ENCODE measurements at places on chromosomes 3 and 15. TPM values are rescaled to one million over a fixed set of nuclear protein-coding genes. Genes with fewer than 3 reads are reported as not detected.

The NEK10 gene
- total RNA-seq: 4.3 TPM

DNA sequence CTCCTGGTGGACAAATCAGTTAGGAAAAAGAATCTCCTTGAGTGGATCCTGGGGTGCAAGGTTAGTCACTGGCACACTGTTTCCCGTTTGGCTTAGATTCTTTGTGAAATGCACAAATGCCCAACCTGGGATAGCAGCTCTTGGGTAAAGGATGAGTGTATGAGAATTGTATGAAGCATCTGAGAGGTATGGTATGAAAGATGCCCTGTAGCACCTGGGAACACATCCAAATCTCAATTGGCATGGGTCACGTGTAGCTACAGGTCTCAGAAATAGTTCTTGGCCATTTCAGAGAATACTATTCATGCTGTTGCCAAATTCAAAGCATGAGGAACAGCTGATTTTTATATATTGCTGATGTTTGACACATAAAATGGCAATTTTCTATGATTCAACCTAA lies 84.3 kb downstream of the KCNH8 start:
- DNase-seq: no peak
- no peak overlapping the region for H3K27ac ChIP-seq
- no peaks in the 10 kb centered on the region for H3K36me3 ChIP-seq
- H3K4me1 ChIP-seq: no peaks in the 10 kb centered on the region

DNA sequence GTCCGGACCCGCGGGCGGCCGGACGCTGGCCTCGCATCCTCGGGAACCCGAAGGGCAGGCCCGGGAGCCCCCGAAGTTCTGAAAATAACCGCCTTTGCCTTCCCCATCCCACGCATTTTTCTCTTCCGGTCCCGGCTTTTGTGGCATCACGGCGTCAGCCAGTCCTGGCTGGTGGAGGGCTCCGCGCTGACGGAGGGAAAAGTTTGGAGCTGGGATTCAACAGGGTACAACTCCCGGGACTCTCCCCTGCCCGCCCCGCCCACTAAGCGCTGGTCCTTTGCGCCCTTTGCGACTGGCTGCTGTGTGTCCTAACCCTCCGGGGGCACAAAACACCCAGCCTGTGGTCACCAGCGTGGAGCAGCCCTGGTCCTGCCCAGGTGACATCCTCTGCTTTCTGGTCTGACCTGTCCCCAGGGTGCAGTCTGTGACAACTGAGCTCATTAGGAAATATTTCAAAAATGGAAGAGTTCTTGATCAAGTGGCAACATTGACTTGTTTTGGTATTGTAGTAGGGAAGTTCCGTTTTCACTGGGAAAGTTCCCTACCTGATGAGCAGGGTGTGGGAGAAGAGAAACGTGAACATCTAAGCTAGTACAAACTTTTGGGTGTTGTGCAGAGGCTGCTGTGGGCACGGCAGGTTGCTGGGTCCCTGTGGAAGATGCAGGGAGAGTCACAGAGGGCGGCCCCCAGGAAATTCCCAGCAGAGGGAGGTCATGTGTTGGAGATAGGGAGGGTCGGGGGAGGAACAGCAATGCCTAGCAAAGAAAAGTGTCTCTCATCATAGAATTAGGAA lies 775 bp downstream of the ARNT2 start:
- H3K36me3 ChIP-seq: no peaks in the 10 kb centered on the region
- H3K27ac ChIP-seq: no peak overlapping the region
- no peak for DNase-seq
- no peak overlapping the region for H3K4me3 ChIP-seq
- H3K27me3 ChIP-seq: peaks cover 55% of the 10 kb centered on the region

DNA sequence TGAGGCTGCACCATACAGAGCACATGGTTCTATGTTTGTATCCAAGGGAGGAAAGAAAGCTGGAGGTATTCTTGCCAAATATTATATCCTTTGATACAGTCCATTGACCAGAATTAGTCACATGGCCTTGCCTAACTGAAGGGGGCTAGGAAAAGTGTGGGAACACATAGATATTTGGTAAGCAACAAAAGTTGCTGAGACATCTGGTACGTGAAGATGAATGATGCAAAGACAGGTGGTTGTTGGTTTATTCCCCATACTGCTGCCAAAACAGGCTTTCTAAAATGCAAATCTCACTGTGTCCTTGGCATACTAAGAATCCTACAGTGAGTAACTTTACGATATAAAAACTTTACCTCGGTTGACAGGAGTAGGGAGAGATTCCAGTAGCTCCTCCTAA lies 162.2 kb downstream of the VGLL3 start:
- no peak overlapping the region for H3K4me3 ChIP-seq
- H3K27ac ChIP-seq: no peak overlapping the region
- no peak for DNase-seq
- H3K36me3 ChIP-seq: no peaks in the 10 kb centered on the region
- no peaks in the 10 kb centered on the region for H3K4me1 ChIP-seq

- H3K27me3 ChIP-seq: no peaks in the 10 kb centered on the region
- no peaks in the 10 kb centered on the region for H3K36me3 ChIP-seq
- peak; percentile 92 for DNase-seq
- H3K4me3 ChIP-seq: no peak overlapping the region
- no peak overlapping the region for H3K27ac ChIP-seq
- H3K4me1 ChIP-seq: peaks cover 27% of the 10 kb centered on the region
Measured at GRCh38 chr15:66774001-66774814, 72.2 kb downstream of the SMAD6 start.

DNA sequence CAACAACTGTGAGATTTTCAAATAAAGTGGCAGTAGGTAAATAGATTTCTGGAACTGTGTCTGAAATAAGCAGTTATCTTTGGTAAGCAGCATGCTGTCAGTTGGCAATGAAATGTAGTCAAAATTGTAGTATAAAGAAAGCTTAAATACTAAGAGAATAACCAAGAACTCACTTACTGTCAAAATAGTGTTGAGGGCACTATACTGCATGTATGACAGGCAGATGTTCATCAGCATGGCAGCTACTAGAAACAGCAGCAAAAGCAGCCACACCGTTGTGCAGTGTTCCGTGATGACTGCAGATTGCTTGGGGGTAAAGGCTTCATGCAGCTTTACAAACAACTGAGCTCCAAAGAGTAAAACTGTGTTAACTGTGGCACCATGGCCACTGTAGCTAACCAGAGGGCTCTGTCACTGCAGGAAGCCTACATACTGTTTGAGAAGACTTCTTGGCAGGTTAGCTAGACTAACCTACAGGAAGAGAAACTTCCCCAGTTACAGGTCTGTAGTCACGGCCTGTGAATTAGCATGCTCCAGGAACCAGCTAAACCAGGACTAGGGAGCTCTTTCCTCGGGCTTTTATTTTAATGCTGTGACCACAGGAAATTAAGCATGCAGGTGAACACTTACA lies 459.7 kb downstream of the TBL1XR1 start:
- no peak for DNase-seq
- no peak overlapping the region for H3K27ac ChIP-seq
- H3K36me3 ChIP-seq: no peaks in the 10 kb centered on the region
- no peaks in the 10 kb centered on the region for H3K4me1 ChIP-seq
- no peaks in the 10 kb centered on the region for H3K27me3 ChIP-seq

DNA sequence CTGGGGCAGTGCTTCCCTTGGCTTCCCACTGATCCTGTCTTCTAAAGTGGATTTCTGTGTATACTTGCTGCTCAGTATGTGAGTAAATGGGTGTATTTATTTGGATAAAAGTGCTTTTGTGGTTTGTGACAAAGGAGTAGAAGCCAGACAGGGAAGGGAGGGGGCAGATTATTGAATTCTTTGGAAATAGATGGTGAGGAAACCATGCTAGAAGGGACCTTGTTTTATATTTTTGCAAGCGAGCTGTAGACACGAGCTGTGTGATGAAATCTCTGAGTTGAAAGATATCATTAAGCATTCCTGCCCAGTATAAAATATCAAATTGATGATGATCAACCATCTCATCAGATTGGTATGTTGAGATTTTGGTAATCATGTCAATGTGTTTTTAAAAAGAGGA lies 68.9 kb downstream of the DUT start:
- H3K27ac ChIP-seq: no peak overlapping the region
- no peak for DNase-seq
- H3K36me3 ChIP-seq: no peaks in the 10 kb centered on the region
- H3K4me3 ChIP-seq: no peak overlapping the region
- H3K4me1 ChIP-seq: no peaks in the 10 kb centered on the region
- H3K27me3 ChIP-seq: no peaks in the 10 kb centered on the region

DNA sequence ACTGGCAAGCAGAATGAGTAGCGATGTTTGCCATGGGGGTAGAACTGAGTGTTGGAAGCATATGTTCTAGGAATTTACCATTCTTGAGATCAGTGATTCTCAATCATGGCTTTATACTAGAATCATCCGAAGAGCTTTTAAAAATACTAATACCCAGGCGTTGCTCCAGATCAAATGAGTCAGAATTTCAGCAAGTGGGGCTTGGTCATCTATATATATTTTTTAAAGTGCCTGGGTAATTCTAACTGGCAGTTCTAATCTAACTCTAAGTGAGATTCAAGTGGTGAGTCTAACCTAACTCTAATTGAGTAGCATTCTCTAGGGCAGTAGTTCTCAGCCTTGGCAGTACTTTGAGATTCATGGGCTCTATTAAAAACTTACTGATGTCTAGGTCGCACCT lies 20.8 kb downstream of the TM4SF1 start:
- H3K4me1 ChIP-seq: no peaks in the 10 kb centered on the region
- H3K27ac ChIP-seq: no peak overlapping the region
- H3K27me3 ChIP-seq: no peaks in the 10 kb centered on the region
- no peak overlapping the region for H3K4me3 ChIP-seq

The CNTN4 gene
- total RNA-seq: not detected

The WWTR1 gene
- 73.5 TPM for total RNA-seq

DNA sequence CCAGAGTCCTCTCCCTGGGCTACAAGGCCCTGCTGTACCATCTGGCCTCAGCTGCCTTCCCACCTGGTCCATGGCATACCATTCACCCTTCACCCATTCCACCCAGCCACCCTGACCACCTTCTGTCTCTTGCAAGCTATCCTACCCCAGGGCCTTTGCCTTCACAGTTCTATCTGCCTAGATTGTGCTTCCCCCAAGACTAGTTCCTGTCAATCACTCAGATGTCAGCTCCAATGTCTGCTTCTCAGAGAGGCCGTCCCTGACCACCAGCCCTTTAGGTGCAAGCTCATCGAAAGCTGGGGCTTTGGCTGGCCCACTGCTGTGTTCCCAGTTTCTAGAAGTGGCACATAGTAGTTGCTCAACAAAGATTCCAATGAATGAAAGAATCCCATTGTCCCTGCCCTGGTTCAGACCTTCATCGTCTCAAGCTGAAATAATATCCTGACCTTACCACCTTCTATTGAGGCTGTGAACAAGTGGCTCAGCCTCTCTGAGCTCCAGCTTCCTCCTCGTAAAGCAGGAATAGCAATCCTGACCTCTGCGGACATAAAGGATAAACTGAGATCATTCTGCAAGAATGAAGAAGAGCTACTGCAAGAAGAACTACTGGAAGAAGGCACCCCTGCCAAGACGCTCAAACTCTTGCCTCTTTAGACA lies 15.8 kb downstream of the EFCAB12 start:
- H3K27me3 ChIP-seq: no peaks in the 10 kb centered on the region
- H3K27ac ChIP-seq: peak overlapping the region; percentile 45
- H3K36me3 ChIP-seq: no peaks in the 10 kb centered on the region
- H3K4me3 ChIP-seq: no peak overlapping the region
- H3K4me1 ChIP-seq: peaks cover 28% of the 10 kb centered on the region

GRCh38 chr3:111299192-111299615 lies 227.6 kb downstream of the NECTIN3 start:
- H3K27me3 ChIP-seq: no peaks in the 10 kb centered on the region
- no peak overlapping the region for H3K27ac ChIP-seq
- no peak overlapping the region for H3K4me3 ChIP-seq
- H3K4me1 ChIP-seq: no peaks in the 10 kb centered on the region

DNA sequence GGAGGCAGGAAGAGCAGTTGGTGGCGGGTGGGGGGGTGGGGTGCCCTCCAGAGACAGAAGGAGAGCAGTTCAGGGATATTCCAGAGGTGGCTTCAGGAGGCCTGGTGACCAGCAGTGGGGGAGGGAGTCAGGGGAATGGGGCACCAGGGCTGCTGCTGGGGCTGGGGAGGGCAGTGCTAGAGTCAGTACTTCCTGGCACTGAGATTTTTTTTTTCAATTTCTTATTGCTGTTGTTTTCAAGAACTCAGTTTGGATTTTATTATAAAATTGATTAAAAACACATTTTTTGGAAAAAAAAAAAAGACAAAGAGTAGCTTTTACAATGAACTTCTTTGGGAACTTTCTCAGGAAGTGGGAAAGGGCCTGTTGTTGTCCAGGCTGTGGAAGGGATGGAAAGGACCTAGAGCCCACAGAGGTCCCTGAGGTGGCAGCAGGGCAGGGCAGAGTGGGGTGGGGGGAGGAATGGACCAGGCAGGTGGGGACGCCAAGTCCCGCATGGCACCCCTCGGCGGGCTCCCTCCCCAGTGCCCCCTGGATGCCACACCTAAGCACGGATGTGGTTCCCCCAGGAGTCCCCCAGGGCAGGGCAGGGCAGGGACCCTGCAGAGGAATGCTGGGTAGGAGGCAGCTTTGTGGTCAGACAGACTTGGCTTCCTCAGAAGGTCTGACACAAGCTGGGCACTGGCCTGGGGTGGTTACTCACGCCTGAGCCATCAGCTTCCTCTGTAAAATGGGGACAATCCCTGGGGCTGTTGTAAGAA lies 8.5 kb upstream of the ANPEP start:
- no peak overlapping the region for H3K4me3 ChIP-seq
- peak overlapping the region; percentile 79 for H3K27ac ChIP-seq
- no peaks in the 10 kb centered on the region for H3K27me3 ChIP-seq
- H3K4me1 ChIP-seq: peaks cover 84% of the 10 kb centered on the region

The ZSCAN2 gene
- 9.7 TPM for total RNA-seq

The TIPIN gene
- 13.1 TPM for total RNA-seq
